Left kidney (tissue), 8 donors: ENCODE measurements at places on chromosomes 4 and X. TPM values are rescaled to one million over a fixed set of nuclear protein-coding genes. Genes with fewer than 3 reads are reported as not detected.

Gene DDIT4L
- polyA plus RNA-seq, result 2.5 TPM

Gene BEX1
- 60.3 TPM for polyA plus RNA-seq

Gene GABRG1
- 0.18 TPM for polyA plus RNA-seq

Gene APLN
- polyA plus RNA-seq, result 4.4 TPM

Gene IL2
- polyA plus RNA-seq, result not detected

Gene DSPP
- polyA plus RNA-seq, result 0.03 TPM

Gene SCML2
- polyA plus RNA-seq, result 13.1 TPM

Gene ODAM
- polyA plus RNA-seq, result 1.8 TPM

Gene GSX2
- polyA plus RNA-seq, result not detected

Gene ETNPPL
- polyA plus RNA-seq, result 0.53 TPM

Gene TMEM156
- 3.0 TPM for polyA plus RNA-seq

Gene RPL39
- polyA plus RNA-seq, result 2,143 TPM

Gene SOX3
- not detected for polyA plus RNA-seq

Gene SUPT20HL1
- polyA plus RNA-seq, result not detected

Gene TMSB15A
- polyA plus RNA-seq, result 80.4 TPM

Gene PRR32
- polyA plus RNA-seq, result not detected

GRCh38 chr4:121939690-121940089, 12.2 kb downstream of the TRPC3 start:
- no peak for DNase-seq

GRCh38 chr4:6896035-6896434, 13.6 kb upstream of the TBC1D14 start:
- no peak for DNase-seq

- no peak for DNase-seq
These were observed 86.5 kb upstream of the PRPS2 start for GRCh38 chrX:12704706-12705105.

DNA sequence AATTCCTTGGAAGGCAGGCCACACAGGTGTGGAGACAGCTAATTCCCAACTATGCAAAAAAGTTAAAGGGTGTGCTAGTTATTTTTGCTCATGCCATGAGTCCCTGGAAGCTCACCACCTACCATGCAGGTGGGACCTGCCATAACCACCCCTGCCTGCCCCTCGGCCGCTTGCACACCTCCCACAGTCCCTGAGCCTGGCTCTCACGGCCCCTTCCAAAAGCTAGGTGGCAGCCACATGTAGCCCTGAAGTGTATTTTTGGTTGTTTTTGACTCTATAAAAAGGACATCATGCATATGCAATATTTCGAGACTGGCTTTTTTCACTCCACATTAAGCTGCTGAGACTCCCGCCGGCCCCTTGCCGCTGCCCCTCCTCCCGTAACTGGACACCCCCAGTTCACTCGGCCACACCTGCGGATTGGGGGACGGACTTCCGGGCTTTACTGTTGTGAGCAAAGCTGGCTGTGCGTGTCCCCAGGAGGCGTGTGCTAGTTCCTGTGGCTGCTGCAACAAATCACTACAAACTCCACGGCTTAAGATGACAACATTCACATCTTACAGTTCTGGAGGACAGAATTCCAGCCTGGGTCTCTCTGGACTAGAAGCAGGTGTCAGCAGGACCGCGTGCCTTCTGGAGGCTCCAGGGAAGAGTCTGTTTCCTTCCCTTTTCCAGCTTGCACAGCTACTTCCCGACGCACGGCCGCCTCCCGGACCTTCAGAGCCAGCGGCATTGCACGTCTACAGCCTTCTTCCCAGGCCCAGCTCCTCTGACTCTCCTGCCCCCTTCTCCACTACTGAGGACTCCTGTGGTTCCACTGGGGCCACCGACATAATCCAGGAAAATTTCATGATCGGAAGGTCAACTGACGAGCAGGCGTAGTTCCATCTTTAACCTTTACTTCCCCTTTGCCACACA, 24.8 kb downstream of the ZFYVE28 start:
- peak; percentile 79 for DNase-seq

GRCh38 chr4:138451276-138451663, 209.1 kb upstream of the SLC7A11 start:
- no peak for DNase-seq

DNA sequence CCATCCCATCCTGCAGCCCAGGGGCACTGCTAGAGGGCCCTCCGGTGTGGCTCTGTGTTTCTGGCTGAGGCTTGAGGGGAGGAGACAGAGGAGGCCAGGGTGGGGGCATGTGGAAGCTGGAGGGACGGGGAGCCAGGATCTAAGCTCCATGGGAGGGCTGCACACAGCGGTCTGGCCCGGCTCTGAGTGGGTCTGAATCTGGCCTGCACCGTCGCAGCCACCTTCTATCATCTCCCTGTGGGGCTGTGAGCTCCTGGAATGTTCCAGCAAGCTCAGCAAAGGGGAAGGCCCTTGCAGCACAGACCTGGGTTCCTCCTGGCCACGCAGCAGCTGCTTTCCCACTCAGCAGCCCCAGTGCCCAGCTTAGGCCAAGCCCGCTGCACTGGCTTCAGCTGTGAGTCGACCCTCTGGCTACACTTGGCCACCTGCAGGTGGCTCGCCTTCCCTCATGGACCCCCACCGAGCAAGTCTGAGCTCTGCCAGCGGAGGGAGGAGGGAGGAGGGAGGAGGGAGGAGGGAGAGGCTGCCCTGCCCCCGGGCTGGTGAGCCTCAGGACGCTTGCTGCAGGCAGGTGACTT, 5.3 kb downstream of the NKX1-1 start:
- no peak for DNase-seq

- DNase-seq, result no peak
These were observed 31.5 kb downstream of the WWC2 start for GRCh38 chr4:183130328-183131155.

- peak; percentile 20 for DNase-seq
These were observed 83.0 kb upstream of the IL13RA1 start for GRCh38 chrX:118644378-118644777.

DNA sequence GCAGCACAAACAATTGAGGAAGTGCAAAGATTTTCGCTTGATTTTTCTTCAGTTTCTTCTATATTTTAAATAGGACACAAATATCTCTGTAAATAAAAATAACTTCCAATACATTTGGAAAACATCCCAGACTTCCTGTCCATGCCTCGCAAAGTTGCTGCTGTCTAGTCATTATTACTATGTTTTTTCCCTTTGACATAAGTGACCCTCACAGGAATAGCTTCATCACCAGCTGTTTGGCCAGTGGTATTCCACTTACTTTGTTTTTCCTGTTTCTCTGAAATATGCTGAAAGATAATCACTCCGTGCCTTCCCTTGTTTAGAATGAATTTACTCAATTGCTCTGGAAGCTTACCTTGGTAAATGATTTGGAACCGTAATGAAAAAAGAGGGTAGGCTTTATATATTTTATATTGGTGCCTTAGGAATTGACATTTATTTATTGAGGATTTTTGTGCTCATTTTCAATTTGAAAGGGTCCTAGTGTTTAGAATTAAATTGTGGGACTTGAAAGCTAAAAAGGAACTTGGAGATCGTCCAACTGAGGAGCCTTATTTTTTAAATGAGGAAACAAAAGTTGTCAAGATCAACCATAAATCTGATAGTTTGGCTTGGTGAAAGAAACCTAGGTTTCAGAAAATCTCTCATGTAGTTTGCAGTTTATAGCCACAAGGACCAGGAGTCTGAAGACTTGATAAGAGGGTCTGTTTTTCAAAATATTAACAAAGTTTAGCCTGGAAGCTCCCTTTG, 65.6 kb downstream of the CDKL5 start:
- peak; percentile 3 for DNase-seq

DNA sequence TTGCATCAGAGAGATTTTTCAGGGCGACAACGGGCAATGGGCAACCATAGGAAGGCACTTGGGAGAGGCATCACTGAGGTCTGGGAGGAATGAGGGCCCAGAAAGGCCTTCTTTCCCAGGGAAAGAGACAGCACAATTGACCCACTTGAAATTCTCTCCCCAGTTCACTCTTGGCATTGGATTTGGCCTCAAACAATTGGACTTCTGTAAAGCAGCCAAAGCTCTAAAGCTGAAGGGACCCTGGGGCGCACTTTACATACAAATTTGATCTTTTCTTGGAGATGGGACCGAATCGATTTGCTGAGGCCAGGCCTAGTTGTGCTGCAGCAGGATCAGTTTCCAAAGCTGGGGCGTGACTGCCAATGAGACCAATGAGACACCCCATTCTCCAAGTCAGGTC, 3.2 kb downstream of the ARHGAP36 start:
- no peak for DNase-seq

GRCh38 chr4:173420324-173420752, 21.4 kb upstream of the SCRG1 start:
- DNase-seq, result no peak

- no peak for DNase-seq
These were observed 117.5 kb downstream of the ATG4A start for GRCh38 chrX:108209006-108209554.

DNA sequence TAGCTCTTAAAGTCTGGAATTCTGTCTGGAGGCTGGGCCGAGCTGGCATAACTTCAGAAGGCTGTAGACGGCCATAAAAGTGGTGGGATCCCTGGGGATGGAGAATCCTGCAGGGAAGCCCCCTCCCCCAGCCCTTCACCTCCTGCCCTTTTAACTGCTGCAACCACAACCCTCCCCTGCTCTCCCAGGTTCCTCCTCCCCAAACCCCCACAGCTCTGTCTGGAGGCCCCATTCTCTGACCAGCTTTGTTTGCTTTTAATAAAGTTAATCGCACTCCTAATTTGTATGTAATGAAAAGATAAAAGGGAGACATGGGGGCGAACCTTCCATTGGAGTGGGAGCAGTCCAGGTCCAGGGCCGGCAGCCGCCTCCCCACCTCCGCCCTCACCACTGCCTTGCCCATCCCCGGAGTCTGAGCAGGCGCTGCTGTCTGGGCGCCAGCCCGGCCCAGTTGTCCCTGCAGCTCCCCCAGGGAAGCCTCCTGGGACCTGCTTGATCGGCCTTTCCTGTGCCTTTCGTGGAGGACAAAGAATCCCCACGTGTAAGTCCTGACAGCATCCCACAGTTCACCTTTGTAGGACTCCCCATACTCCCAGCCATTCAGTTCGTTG, 84.3 kb downstream of the PJA1 start:
- no peak for DNase-seq

- DNase-seq, result no peak
These were observed 276.0 kb upstream of the TET2 start for GRCh38 chr4:104870495-104871233.

DNA sequence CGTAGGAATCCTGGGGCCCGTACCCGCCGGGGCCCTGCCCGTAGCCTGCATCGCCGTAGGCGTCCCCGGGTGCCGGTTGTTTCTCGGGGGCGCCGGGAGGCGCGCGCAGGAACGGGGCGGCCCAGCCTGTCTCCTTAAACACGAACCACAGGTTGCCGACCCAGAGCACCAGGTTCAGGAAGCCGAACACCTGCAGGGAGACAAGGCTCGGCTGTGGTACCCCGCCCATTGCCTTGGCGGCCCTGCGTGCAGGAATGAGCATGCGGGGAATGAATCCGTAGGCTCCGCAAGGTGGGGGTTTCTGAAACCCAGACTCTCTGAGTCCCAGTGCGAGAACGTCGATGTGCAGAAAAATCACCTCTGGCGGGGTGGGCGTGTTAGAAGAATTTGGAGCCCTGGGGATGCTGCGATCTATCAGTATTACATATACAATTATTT, 5.4 kb upstream of the PRICKLE3 start:
- DNase-seq, result no peak

GRCh38 chrX:120029354-120029753, 48.1 kb downstream of the RHOXF2B start:
- DNase-seq, result no peak

GRCh38 chr4:155903453-155903852, at the start of gene TDO2:
Gene TDO2 (plus strand): TSS chr4:155903696. CDS start chr4:155903759, 63 bp downstream.
- no peak for DNase-seq

DNA sequence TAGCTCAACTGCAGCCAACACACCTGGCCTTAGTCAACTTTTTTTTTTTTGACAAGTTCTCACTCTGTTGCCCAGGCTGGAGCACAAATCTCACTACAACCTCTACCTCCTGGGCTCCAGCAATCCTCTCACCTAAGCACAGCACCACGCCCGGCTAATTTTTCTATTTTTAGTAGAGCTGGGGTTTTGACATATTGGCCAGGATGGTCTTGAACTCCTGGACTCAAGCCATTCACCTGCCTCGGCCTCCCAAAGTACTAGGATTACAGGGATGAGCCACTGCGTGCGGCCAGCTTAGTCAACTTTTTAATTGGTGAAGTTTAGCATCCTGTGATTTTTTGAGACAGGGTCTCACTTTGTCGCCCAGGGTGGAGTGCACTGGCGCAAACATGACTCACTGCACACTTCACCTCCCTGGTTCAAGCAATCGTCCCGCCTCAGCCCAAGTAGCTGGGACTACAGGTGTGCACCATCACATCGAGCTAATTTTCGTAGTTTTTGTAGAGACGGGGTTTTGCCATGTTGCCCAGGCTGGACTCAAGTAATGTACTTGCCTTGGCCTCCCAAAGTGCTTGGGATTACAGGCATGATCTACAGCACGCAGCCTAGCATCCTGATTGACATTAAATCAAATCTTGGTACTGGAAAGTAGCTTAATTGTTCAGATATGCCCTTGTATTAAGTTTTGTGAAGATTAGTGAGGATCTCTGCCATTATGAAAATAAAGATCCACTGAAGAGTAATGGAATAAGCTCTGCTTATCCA, 8.3 kb downstream of the HNRNPDL start:
- DNase-seq, result no peak

- DNase-seq, result no peak
These were observed 185.6 kb downstream of the RAP1GDS1 start for GRCh38 chr4:98446499-98447375.

DNA sequence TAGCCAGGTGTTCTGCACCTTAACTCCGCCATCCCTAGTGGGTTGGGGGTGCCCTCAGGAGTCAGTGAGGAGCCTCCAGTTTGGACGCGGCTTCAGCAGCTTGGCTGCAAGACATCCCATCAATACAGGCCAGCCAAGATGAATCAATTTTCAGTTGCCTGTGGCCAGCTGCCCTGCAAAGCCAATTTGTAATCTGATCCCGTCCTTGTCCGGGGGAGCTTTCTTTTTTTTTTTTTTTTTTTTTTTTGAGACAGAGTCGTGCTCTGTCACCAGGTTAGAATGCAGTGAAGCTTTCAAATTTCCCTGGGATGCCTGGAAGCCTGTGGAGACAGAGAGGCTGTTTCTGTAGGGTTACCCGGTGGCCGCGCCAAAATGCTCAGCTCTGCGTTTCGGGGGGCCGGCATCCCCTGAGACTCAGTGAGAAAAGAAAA, 192.5 kb downstream of the ASMT start:
- no peak for DNase-seq

DNA sequence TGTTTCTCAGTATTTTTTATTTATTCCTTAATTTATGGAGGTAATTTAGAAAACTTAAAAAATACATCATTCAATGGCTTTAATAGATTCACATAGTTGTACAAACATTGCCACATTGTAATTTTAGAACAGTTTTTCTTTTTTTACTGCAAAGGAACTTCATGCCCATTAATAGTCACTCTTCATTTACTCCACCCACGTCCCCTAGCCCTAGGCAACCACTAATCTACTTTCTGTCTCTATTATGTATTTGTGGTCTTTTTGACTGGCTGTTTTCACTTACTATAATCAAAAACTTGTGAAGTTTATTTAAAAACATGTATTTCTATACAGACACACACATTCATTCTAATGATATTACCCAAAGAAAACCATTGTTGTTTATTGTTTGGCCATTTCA, 664.8 kb downstream of the GRID2 start:
- no peak for DNase-seq
